Large intestine (tissue), 12 donors: ENCODE measurements at places on chromosomes 3 and 15. TPM values are rescaled to one million over a fixed set of nuclear protein-coding genes. Genes with fewer than 3 reads are reported as not detected.

- no peak for DNase-seq
These were observed 87.6 kb downstream of the LRIG1 start for GRCh38 chr3:66413151-66413751.

GRCh38 chr3:13003608-13004007 lies 69.6 kb downstream of the IQSEC1 start:
- no peak for DNase-seq

DNA sequence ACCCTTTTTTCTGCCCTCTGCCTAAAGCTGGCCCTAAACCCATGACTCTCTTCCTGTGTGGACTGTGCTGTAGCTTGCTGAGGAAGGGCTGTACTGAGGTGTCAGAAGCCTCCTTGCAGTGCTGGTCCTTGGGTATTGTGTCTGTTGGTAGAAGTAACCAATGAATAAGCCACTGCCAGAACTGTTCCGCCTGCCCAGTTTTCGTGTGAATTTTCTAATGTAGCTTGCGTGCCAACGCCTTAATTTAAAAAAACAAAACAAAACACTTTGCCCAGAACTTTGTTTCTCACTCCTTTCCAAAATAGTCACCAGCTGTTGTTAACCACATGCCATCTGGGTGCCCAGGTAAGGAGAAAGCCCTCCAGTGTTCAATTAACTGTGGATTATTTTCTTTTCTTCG lies 101.9 kb downstream of the KLHL25 start:
- no peak for DNase-seq

DNA sequence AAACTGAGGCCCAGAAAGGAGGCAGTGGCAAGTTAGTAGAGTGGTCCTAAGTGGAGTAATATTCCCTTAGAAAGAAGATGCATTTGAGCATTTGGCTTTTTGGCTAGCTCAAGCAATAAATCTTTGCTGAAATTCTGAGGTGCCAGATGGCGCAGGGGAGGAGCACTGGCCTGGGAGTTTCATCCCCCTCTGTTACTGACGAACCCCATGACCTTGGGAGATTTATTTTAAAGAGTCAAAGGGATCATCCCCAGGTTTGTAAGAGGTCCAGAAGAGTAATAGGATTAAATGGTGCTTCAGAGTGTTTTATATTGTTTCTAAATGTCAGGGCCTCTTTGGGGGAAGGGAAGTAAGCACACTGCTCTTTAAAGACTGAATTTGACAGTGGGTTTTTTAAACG lies 85.1 kb upstream of the PIAS1 start:
- DNase-seq, result no peak

Gene ASB14
- 0.78 TPM for polyA plus RNA-seq

DNA sequence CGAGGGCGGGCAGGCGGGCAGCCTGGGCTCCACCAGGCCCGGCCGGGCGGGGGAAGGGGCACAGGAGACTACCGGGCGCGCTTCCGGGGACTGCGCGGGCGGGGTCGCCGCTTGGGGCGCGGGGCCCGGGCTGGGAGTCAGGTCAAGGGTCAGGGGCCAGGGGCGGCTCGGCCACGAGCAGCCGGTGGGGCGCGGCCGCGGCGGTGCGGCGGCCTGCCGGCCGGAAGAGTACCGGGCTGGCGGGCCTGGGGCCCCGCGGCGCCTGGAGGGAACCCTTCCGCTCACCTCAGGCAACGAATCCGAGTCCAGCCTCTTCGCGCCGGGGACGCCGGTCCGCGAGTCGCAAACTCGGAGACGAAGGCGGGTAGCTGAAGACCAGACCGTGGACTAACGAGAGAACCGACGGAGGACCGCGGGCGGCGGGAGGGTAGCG lies 225 bp downstream of the RHOA start:
- DNase-seq, result no peak

DNA sequence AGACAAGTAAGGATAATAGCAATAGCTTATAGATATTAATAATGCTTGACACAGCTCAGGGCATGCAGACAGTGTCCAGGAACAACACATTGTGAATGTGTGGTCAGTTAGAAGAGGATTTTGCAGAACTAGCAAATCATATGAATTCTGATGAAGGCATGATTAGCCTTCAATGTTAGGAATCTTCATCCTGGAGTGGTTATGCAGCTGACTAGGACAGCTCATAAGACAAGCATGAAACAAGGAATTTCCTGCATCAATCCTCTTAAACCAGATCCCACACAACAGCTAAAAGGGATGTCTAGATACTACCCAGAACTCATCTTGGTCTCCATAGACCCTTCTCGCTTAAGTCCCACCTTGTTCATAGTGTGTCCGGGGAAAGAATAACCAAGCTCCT lies 499.0 kb upstream of the ATP11B start:
- DNase-seq, result no peak
